ENCODE measurements at places on chromosomes 2 and 18.

DNA sequence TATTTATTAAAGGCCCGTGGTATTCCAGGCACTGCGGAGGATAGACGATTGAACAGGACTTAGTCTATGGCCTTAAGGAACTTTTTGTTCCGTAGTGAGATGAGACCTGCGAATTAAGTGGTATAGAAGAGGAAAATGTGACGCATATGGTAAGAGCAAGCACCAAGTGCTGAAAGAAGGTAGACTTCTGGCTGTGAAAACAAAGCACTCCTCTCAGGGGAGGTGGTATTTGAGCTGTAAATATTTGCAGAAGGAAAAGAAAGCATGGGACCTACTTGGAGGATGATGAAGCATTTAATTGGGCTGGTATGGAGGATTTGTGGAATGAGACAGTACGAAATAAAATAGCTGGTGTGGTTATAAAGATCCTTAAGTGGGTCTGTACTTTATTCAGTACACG is 62.5 kb downstream of the GPR39 start:
- DNase-seq = no peak

DNA sequence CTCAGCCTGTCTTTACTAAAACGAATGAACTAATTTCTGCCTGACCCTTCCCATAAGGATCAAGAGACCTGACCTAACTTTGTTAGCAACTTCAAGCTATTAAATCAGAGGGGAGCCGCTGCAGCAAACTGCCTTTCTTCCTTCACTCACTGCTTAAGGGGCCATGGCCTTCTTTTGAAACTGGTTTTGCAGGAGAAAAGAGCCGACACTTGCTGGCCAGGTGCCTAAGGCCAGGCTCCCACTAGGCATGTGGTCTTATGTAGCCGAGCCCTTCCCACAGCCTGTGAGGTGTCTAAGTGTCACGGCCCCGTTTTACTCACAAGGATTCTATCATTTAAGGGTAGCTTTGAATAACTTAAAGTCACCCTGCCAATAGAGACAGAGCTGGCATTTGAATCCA is 130.8 kb downstream of the ZNF236 start:
- DNase-seq = no peak

DNA sequence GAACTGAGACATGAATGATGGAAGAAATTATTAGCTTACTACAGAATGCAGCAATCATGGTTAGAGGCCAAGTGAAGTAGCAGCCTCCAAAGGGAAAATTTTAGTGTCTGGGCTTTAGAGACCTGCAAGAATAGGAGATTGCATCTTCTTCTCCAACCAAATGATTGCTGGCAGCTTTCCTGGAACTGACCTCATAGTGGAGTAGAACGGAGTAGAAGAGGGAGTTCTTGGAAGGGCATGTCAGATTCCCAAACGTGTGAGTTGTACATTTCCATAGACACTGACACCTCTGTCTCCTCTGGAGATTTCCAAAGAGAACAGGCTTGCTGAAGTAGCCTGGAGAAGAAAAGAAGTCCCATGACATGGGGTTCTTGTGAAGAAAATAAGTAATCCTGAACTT is 169.8 kb upstream of the ERBB4 start:
- DNase-seq = no peak

- DNase-seq = no peak
Observed at GRCh38 chr2:3160751-3161330, 216.8 kb downstream of the EIPR1 start.

DNA sequence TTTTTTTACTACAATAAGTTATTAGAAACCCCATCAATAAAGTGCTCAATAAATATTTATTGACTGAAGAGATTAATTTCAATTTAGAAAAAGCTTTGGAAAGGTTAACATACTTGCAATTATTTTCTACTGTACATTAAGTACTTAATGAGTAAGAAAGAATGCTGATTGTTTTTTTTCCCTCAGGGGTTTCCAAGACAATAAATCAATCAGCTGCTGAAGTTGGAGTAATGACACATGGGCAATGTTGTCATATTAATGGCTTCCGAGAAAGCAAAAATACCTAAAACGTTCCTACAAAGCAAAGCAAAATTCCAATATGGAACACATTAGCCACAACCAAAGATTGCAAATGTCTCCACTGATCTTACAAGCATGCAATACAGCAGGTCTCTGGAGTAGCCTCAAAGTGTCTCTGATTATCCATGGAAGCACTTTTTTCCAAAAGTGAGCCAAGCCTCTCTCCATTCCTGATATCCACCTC is 66.7 kb downstream of the ZC3H6 start:
- DNase-seq = no peak

DNA sequence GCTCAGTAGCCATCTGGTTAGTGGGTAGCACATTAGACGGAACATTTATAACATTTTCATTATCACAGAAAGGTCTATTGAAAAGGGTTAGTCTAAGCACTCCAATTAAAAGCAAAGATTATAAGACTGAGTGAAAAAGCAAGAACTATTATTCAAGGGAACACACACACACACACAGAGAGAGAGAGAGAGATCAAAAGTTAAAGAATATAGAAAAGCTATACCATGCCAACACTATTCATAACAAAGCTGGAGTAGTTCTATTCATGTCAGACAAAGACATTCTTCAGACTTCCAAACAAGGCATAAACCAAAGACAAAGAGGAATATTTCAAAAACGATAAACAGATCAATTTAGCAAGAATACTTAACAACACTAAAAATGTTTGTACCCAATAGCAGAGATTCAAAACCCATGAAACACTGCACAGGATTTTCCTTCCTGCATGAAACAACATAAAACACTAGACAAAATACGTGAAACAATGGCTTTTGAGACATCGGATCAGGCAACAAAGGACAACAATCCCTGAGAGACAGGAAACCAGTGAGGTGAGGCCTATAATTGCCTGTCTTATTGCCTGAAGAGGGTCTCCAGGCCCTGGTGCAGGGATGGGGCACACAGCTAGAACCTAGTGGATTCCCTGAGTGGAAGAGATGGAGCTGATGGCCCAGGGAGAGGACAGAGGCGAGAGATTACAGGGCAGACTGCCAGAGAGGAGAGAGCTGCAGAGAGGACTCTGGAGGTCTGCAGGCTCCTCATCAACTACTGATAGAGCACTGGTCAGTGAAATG is 83.6 kb upstream of the NPAS2 start:
- no peak for DNase-seq

DNA sequence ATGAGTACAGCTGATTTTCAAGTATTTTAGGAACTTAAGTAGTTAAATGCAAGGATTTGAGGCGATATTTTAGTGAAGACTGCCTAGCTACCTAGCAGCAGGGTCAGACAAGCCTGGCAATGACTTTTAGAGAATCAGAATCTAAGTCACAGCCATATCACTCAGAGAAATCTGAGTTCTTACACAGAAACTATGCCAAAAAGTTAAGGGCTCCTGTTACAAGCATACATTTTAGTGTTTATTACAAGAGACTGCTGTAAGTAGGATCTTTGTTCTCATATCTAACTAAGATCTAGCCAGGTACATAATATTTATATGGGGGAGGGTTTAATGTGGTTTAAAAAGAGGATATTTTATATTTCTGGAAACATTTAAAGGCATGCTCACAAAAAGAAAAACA is 37.5 kb downstream of the MAP4K3 start:
- no peak for DNase-seq

DNA sequence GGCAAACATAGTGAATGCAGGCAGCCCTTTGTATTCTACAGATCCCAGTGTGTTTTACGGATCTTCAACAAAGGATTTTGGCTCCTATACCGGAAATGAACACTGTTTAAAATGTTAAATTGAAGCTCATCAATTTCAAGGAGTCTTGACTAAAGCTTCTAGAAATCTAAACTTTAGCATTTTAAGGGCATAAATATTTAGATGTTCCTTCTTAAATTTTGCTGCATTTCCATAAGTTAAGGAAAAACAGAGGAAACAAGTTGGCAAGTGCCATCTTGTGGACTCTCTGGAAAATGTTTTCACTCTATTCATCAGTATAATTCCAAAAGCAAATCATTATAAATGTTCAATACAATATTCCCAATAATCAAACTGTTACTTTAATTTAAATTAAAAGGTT is 19.6 kb downstream of the CHN1 start:
- no peak for DNase-seq

DNA sequence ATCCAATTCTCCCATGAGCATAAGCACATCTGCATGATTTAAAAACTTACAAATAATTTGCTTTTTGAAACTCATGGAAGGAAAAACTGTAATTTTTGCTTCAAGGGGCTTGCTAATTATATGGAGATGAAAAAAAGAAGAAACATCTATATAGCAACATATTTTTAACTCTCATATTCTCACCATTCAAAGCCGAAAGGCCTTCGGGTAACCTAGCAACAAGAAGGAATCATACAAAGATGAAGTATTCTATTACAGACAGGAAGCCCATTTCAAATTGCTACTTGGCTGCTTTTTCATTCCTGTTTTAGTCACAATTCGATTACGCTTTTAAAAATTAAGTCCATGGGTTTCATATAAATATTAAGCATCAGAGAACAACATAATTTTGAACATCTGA is 39.2 kb upstream of the RNU4ATAC start:
- DNase-seq = no peak

DNA sequence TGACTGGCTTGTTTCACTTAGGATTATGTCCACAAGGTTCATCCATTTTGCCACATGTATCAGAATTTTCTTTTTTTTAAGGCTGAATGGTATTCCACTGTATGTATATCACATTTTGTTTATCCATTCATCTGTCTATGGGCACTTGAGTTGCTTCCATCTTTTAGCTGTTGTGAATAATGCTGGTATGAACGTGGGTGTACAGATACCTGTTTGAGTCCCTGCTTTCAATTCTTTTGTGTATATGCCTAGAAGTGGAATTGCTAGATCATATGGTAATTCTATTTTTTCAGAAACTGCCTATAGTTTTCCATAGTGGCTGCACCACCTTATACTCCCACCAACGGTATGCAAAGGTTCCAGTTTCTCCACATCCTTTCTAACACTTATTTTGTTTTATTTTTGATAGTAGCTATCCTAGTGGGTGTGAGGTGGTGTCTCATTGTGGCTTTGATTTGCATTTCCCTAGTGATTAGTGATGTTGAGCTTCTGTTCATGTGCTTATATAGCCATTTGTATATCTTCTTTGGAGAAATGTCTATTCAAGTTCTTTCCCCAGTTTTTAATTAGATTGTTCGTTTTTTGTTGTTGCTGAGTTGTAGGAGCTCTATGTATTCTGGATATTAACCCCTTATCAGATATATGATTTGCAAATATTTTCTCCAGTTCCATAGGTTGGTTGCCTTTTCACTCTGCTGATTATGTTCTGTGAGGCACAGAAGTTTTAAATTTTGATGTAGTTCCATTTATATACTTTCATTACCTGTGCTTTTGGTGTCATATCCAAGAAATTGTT is 40.7 kb downstream of the TTC39C start:
- no peak for DNase-seq

GRCh38 chr2:100588071-100588786 is 25.4 kb downstream of the PDCL3 start:
- DNase-seq = no peak

GRCh38 chr18:33960417-33960816 is 264.3 kb downstream of the NOL4 start:
- DNase-seq = no peak

- peak; percentile 53 for DNase-seq
Observed at GRCh38 chr18:13455960-13456481, 237.5 kb downstream of the LDLRAD4 start.

GRCh38 chr2:72895759-72896281 is 8.6 kb downstream of the SPR start:
- no peak for DNase-seq

DNA sequence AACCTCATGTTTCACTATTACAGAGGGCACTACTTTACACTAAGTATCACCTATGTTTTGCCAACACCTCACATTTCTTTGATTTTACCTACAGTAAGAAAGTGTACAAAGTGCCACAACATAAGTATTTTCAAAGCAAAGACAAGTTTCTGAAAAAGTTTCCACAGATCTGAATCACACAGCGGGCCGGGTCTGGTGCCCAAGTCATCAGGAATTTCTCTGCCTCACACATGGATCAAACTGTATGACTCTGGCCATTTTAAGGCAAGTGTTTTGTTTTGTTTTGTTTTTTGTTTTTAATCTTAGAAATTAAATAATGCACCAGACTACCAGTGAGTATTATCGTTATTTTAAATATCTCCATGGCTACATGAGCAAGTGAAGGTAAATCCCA is 73.4 kb downstream of the ZNF516 start:
- DNase-seq = no peak

DNA sequence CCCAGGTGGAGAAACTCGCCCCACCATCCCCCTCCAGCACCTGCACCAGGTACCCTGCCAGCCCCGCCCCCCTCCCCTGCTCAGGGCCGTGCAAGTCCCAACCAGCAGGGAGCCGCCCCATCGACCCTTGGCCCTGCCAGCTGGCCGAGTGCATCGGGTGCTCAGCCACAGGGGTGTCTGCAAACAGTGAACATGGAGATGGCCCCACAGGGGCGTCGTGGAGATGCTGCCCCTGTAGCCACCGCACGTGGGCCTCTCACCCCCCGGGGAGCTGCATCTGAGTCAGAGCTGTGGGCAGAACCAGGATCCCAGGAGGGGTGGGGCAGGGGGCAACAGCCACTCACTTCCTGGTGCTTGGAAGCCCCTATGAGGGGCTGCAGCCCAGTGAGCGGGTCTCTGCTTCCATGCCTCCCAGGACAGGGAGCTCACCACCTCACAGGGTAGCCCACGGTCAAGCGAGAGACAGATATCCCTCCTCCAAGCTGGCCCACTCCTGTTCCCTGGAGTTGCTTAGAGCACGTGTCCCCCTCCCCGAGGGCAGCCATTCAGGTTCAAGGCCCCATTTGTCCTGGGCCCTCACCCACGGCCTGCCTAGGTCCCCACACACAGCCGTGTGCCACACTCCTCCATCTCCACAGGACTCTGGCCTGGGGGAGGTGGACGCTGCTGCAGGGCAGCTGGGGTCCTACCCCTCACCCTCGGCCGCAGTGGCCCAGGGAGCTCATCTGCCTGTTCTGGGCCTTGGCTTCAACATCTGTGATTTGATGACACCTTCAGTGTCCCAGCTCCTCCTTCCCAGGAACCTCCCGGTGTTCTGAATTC is 1.1 kb upstream of the MAB21L4 start:
- DNase-seq = no peak

GRCh38 chr2:198188982-198189381 is 384.6 kb downstream of the PLCL1 start:
- no peak for DNase-seq

GRCh38 chr2:128370468-128371247 is 52.0 kb upstream of the HS6ST1 start:
- DNase-seq = no peak

- no peak for DNase-seq
Observed at GRCh38 chr2:68662466-68662865, 19.1 kb downstream of the PROKR1 start.

DNA sequence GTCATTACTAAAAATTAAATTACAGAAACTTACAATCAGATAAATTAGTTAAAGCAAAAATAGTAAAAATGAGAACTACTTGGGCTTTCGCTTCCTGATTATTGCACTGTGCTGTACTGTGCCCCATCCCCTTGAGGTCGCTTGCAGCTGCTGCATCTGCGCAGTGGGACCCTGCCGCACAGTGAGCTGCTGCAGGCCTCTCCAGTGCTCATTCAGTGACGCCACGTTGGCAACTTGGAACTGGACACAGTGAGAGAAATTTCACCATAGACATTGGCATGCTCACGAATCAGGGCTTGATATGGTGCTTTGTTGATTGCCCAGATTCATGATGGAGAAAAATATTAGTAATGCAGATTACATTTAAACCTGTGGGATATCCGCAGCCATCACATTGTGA is 290.8 kb upstream of the MYT1L start:
- DNase-seq = no peak
